ENCODE measurements at places on chromosomes 12 and 14.
A peak's percentile ranks its signal among the peaks of the same experiment; 100 is the strongest.

DNA sequence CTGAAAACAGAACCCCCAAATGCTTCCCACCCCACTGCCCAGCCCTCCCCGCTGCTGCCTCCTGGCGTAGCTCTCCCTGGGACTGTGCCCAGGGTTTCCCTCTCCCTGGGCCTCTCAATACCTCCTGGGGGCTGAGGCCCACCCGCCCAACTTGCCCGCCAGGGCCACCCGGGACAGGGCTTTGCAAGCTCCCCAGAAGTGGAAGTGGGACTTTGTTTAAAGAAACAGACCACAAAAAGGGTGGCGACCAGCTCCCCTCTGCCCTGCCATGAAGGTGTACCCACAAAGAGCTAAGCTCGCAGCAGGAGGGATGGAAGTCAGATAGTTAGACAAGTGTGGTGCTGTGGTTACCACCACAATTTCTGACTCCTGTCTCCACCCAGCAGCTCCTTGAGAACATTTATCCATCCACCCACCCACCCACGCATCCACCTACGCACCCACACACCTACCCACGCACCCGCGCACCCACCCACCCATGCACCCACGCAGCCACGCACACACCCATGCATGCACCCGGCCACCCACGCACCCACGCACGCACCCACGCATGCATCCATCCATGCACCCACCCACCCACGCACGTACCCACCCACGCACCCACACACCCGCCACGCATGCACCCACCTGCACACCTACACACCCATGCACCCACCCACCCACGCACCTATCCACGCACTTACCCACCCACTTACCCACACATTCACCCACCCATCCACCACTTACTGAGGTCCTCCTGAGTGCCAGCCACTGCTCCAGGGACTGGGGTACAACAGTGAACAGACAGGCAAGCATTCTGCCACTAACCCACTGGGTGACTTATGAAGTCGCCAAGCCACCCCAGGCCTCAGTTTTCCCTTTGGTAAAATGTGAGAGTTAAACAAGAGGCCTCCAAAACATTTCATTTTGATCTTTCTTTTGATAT lies 127.3 kb downstream of the SCARB1 start:
- no peak for DNase-seq

GRCh38 chr12:108319277-108320234 lies 19.6 kb downstream of the CMKLR1 start:
- DNase-seq = no peak

DNA sequence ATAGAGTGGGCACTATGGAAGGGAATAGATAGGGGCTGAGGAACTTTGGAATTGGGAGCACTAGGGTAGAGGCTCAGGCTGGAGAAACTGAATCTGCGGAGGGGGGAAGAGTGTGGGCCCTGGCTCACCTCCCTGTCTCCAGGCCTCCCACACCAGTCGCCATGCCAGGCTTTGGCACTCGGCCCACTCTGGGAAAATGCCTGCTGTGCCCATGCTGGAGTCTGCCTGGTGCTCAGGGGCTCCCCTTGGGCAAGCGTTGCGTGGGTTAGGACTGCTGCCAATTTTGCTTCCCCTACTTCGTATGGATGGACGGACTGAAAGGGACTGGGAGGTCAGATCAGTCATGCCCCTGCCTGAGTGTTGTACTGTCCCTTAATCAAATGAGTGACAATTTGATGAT lies 34.6 kb upstream of the CISTR start:
- DNase-seq = no peak

GRCh38 chr14:99272899-99273765 lies 1.1 kb upstream of the BCL11B start:
- DNase-seq = no peak

DNA sequence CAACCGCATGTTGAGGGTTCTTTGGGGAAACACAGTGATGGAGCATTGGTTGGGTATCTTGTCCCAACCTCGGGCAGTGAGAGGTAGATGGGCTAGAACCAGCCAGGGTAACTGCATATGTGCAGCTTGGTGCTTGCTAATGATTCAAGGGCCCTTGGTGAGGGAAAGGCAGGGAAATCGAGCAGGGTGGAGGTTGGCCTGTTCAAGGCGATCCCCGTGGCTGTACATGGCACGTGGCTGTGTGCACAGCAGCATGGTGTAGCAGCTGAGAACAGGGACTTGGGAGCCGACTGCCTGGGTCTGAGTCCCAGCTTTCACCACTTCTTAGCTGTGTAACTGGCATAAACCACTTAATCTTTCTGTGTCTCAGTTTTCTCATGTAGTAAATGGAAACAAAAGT lies 45.5 kb upstream of the OAS1 start:
- no peak for DNase-seq

- DNase-seq = no peak
These were observed 35.2 kb upstream of the MDGA2 start for GRCh38 chr14:47710581-47710980.

DNA sequence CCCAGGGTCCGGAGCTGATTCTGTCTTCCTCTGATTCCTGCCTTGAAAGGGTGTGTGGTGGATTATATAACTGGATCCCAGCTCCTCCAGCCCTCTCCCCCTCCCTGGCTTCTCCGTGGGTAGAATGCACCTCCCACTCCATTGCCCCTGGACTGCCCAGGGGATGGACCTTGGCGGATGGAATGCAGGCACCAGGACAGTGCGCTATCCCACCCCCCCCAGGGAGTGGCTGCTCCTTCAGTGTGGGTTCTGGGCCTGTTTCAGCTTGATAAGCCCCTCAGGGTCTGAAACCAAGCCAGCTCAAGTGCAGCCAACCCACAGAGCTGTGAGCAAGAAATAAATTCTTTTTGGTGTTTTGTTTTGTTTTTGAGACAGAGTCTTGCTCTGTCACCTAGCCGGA lies 112.4 kb upstream of the TMEM132D start:
- DNase-seq = no peak

DNA sequence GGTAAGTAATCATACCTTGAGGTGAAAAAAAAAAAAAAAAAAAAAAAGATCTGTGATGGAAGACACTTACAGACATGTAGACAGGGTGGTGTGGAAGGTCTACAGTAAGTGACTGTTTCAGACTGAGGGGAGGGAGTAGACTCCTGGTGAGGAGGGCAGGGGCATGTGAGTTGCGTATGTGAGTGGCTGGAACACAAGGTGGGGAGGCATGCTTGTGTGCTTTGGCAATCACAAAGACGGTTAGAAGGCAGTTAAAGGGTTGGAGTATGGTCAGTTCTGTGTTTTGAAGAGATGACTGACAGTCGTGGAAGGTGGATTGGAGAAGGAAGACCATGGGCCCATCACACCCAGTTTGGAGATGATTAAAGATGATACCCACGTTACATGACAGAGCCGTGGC lies 65.2 kb downstream of the ETV6 start:
- DNase-seq = no peak

DNA sequence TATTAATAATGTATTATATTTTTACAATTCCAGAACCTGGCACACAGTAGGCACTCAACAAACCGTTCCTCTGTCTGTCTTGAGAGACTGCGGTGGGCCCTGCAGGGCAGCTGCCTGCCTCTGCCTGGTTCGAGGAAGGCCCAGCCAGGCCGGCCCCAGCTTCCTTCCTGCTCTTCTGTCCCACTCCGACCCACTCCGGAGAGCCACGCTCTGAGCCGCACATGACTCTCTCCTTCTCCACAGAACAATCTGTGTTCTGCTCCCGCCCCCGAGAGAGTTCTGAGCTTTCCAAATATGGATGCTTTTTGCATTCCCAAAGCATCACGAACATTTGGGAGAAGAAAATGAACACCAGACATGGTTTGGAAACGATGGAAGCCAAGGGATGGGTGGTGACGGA lies 57.3 kb downstream of the TTC7B start:
- no peak for DNase-seq

DNA sequence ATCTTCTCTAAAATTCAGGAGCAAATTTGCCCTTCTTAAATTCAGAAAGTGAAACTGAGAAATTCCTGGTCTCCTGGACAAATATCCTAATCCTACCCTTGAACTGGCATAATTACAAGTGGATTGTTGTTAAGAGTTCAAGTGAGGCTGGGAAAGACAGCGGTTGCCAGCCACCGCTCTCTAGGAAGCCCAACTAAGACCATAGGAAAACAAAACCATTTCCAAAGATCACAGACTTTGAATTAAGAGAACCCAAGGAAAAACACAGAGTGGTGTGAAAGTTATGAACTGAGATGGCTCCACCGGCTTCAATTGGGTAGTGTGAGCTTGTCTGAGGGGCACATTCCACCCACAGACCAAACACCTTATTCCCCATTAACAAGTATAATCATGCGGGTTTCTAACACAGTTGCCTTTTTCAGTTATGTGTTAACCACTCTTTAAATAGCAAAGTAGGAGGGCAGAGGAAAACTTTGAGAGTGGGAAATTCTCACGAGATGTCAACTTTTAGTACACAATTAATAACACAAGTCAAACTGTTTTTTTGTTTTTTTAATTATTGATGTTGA lies 1628.8 kb upstream of the SEL1L start:
- DNase-seq = no peak

- no peak for DNase-seq
These were observed 81.3 kb upstream of the DUSP6 start for GRCh38 chr12:89433634-89434033.

- DNase-seq = no peak
These were observed 5.8 kb upstream of the MRPL42 start for GRCh38 chr12:93461503-93461902.

- no peak for DNase-seq
These were observed 21.6 kb downstream of the C12orf71 start for GRCh38 chr12:27060740-27061139.

DNA sequence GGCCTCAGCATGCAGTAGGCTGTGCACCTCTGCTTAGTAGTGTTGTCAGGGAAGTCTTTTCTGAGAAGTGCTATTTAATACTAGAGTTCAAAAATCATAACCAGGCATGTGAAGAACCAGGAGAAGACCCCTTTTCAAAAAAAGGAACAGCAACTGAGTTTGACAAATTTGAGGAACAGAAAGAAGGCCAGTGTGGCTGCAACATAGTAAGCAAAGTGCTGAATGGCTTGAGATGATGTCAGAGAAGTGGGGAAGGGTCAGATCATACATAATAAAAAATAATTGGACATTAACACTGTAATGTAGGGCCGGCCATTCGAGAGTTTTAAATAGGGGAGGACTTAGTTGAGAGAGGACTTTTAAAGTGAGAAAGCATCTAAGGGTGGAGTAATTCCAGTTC lies 11.1 kb upstream of the CNTN1 start:
- DNase-seq = no peak

- DNase-seq = no peak
These were observed 36.5 kb downstream of the GYS2 start for GRCh38 chr12:21568115-21568514.

DNA sequence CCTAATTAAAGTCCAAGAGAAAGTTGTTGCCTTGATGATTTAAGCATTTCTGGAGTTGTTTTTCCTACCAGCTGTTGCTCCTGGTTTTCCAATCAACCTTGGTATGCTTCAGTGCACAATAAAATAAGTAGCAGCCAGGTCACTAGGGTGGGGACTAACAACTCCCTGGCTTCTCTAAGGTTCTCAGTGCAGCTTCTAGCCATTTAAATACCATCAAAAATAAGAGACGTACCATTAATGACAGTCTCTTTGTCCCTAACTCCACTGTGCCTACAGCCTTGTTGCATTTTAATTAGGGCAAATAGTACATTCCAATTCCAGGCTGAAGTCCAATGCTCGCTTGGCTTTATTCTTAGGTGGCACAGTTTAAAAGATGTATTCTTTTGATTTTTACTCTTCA lies 11.8 kb downstream of the STON2 start:
- no peak for DNase-seq

GRCh38 chr12:124480469-124481256 lies 86.7 kb downstream of the NCOR2 start:
- DNase-seq = no peak

- DNase-seq = no peak
These were observed 41.5 kb downstream of the SNAPC1 start for GRCh38 chr14:61803755-61804154.

GRCh38 chr12:113049976-113050742 lies 6.4 kb upstream of the DTX1 start:
- no peak for DNase-seq

DNA sequence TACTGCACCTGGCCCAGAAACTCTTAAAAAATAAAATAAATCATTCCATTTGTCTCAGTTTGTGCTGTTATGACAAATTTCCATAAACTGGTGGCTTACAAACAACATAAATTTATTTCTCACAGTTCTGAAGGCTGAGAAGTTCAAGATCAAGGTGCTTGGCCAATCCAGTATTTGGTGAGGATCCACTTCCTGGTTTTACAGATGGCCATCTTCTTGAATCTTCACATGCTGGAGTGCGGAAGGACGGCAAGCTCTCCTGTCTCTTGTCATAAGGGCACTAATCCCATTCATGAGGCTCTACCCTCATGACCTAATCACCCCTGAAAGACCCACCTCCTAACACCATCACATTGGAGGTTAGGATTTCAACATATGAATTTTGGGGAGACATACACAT lies 29.9 kb upstream of the MYBPC1 start:
- DNase-seq = no peak

GRCh38 chr12:40325349-40325960 lies 100.7 kb downstream of the LRRK2 start:
- no peak for DNase-seq

GRCh38 chr12:124750787-124751471 lies 112.7 kb downstream of the SCARB1 start:
- DNase-seq = no peak

DNA sequence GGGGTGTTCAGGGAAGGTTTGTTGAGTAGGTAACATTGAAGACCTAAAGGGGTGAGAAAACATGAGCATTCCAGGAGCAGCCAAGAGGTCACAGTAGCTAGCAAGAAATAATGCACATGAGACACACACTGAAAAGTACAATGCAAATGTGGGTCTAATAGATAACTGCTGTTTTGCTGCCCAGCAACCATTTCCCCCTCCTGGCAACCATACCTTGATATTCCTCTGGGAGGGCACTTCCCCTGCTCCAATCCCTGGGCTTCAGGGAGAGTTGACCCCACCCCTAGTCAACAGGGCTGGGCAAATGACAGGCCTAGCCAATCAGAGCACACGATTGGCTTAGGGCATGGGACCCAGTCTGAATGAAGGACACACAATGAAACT lies 8.5 kb upstream of the ACTN1 start:
- DNase-seq = no peak

GRCh38 chr14:104385531-104386101 lies 193.9 kb upstream of the C14orf180 start:
- no peak for DNase-seq

DNA sequence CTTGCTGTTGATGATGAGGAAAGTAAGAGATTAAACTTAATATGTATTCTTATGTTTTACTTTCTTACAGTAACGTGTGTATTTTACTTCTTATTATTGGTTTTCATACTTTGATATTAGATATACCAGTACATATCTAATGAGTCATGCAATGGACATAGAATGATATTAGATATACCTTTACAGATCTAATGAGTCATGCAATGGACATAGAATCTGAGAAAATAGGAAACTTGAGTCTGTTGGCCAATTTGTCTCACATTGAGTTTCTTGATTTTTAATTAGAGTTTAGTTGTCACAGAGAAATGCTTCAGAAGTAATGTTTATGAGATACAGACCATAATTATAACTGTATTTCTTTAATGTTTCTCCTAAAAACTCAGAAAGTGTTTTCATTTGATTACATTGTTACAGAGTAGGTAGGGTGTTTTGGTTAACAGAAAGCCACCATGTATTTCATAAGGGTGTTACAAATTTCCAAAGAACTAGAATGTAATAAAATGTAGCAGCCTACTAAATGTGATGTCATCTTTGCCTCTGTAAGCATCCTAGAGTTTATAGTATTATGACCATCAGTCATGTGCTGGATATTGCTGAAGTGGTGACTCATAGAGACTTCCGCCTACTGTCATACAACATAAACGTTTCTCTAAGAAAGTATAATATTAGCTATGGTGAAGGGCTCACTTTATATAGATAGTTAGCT lies 3.0 kb downstream of the GAS2L3 start:
- DNase-seq = peak; percentile 67

- DNase-seq = no peak
These were observed 72.5 kb downstream of the ACSS3 start for GRCh38 chr12:81150382-81150781.

All from AG09309 (cell line).